ENCODE measurements at places on chromosomes 6 and 20.
A peak's percentile ranks its signal among the peaks of the same experiment; 100 is the strongest.

GRCh38 chr6:150391890-150392289, 23.1 kb downstream of the IYD start:
- no peak for DNase-seq

DNA sequence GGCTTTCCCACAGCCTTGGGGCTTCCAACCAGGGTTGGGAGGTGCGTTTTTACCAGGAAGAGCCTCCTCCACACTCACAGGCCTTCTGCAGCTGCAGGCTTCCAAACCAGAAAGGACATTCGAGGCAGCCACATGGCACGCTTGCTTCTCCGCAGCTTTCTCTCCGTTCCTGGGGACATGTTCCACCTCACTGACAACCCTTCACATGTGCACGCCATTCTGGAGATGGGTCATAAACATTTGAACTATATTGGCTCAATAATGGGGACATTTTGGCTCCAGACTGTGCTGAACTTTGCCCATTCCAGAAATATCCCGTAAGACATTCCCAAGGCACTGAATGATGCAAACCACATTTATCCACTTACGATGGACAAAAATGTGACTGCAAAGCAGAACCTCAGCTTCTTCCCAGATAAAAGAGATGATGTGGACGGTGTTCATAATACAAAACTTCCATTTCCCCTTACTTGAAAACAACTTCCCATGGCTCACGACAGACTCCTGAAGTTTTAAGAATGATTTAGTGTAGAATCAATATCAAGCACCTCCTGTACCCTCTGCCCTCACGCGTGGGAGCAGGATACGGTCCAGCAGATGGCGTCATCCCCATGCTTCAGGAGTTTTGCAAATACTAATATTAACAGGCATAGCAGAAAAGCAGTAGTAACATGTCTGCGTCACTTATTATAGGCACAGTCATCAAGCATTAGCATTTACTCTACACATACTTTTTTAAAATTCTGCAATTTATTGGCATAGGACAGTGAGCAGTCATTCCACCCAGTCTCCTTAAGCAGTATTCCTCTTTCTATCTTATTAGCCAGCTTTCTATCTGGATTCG, 25.4 kb upstream of the FOXF2 start:
- DNase-seq, result no peak

DNA sequence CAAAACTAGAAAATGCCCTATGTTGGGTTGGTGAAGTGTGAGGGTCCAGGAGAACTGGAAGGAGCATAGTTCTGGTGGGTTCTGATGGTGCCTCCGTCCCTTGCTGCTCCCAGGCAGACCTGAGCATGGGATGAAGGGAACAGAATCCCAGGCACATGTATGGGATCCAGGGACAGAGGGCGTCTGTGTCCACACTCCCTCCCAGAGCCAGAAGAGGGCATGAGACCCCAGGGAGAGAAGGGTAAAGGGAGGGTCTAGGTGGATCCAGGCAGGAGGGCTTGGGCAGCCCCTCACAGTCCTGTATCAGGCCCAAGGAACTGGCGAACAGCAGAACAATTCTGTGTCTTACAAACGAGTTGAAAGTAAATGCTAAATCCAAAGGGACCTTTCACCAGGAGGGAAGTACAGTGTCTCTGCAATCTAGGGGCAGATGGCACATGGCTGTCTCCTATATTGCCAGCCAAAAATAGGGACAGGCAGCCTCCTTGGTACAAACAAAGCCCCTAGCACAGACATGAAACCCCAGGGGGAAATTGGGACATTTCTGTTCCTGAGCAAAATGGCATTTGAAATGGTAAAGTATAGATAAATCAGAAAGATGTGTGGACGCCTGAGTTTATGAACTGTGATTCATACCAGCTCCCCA, 2.5 kb upstream of the BPIFA1 start:
- DNase-seq, result no peak

DNA sequence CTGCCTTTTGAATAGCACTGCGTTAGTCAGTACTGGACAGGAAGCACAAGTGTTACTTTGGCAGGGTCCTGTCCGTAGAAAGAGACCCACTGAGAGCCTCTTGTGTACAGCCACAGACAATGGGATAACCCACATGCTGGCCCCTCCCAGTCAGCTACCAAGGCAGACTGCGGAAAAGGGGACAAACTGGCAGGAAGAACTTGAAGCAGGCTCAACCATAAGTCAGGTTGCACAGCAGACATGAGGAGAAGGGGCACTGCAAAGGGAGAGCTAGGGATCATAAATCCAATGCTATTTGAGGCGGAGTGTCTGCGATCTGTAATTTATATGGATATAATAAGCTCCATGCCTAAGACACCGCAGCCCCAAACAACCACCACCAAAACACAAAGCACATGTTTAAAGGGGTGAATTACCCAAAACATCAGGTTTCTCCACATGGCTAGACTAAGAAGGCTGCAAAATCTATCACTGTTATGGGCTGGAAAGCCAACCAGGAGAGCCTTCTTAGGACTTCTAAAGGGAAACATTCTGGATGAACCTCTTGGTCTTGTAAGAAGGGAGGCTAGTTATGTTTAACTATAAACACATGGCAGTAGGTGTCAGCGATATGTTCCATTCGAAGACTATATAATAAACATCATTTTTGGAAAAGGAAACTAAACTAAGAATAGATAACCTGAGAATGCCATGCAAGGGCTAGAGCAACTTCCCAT, 141.7 kb downstream of the BACH2 start:
- DNase-seq, result no peak

GRCh38 chr6:127514773-127515227, 4.3 kb downstream of the MTCL3 start:
- no peak for DNase-seq

- DNase-seq, result no peak
Measured at GRCh38 chr20:50518270-50518721, 8.1 kb downstream of the PTPN1 start.

GRCh38 chr6:127951172-127951917, 50.5 kb upstream of the THEMIS start:
- DNase-seq, result no peak

DNA sequence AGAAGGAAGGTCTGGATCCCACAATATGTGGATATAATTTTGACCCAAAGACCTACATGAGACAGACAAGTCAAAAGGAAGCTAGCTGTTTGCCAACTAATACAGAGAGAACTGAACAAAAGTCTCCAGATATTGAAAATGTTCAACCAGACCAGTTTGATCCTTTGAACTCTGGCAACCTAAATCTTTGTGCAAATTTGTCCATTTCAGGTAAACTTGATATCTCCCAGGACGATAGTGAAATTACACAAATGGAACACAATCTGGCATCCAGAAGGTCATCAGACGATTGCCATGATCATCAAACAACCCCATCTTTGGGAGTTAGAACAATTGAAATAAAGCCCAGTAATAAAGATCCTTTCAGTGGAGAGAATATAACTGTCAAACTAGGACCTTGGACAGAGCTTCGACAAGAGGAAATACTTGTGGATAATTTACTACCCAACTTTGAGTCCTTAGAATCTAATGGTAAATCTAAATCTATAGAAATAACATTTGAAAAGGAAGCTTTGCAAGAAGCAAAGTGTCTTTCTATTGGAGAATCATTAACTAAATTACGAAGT, 41.9 kb upstream of the SDHAF4 start:
- DNase-seq, result no peak

DNA sequence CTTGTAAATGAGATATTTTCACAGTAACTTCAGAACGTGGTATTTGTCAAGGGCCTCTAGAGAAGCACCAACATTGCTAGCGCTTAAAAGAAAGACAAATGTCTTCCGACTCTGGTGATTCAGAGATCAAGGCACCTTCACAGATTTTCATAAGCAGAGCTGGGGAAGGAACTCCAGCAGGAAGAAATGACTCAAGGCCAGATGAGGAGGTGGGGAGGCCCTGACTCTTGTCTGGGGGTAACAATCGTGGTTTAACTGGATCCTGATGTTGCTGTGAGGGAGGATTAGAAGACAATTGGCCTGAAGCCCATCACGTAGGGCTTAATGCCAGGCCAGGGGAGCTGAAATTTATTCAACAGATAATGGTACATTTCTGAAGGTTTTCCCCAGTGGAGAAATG, 122.9 kb upstream of the QKI start:
- no peak for DNase-seq

GRCh38 chr6:53929041-53929820, 134.4 kb downstream of the LRRC1 start:
- no peak for DNase-seq

DNA sequence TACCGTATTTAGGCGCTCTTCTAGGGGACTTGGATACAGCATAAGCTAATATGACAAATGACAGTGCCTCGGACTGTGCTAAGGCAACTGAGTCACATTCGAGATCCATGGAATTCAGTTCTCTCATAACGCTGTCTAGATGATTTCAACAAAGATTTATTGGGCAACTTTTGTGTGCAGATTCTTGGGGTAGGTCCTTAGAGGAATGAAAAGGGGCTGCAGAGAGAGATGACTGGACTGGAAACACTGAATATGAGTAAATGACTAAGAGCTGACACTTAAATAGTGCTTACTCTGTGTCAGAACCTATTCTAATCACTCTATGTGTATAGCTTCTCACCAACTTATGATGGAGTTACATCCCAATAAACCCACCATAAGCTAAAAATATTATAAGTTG, 36.4 kb upstream of the MARCKS start:
- DNase-seq, result no peak

- no peak for DNase-seq
Measured at GRCh38 chr6:139801571-139802321, 427.3 kb upstream of the CITED2 start.

- no peak for DNase-seq
Measured at GRCh38 chr6:168333039-168333438, 13.5 kb upstream of the DACT2 start.

- no peak for DNase-seq
Measured at GRCh38 chr6:139764498-139764986, 390.1 kb upstream of the CITED2 start.

DNA sequence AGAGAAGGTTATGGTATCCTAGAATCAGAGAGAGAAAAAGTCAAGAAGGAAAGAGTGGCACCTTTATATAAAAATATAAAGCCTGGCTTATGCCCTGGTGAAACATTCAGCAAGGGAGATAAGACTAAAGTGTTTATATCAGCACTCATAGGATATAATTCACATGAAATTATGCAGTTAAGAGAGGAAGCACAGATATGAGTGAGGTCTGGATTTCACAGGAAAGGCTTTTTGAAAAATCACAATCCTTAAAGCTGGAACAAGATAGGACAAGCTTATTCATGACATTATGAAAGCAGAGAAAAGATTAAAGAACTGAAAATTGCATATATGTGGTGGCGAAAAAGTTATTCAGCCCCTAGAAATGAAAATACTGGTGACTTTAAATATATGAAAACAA, 181.2 kb upstream of the FLRT3 start:
- DNase-seq, result no peak

- no peak for DNase-seq
Measured at GRCh38 chr6:168692193-168692914, 251.4 kb downstream of the SMOC2 start.

GRCh38 chr6:75204959-75205775, 686 bp downstream of the COL12A1 start:
- no peak for DNase-seq

DNA sequence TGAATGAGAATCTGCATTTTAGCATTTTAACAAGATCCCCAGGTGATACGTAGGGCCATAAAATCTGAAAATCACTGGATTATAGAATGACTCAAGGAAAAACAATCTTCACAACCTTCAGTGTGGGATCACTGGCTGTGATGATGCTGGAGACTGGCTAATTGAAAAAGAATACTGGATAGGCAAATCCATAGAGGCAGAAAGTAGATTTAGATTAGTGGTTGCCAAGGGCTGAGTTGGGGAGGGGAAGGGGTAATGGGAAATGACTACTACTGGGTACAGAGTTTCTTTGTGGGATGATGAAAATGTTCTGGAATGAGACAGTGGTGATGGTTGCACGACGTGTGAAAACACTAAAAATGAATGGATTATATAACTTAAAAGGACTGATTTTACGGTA, 84.1 kb downstream of the CDK19 start:
- no peak for DNase-seq

DNA sequence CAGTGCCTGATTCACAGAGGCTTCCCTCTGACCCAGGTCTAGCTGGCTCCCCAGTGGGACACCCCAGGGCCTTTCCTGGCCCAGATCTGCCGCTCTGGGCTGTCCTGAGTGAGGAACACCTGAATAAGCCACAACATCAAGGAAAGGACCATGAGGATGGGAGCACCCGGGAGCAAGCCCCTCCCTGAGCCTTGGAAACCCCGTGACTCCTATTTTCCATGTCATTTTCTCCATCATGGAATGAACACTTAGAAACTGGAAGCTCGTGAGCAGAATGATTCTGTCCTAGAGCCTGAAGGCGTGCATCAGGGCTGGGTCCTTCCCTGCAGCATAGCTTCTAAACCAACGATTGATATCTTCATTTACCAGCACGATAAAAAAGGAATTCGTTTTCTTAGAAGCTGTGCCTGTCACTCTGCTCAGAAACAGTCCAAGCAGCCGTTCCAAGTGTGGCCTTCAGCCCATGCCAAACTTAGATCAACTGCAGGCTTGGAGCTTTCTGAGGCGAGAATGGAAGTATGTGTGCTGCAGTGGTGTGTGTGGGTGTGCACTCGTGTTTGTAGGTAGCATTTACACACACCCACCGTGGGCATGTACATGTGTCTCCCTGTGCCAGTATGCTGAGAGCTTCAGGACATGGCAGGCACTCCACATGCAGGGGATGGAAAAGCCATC, 83.2 kb upstream of the FOXC1 start:
- DNase-seq, result no peak

DNA sequence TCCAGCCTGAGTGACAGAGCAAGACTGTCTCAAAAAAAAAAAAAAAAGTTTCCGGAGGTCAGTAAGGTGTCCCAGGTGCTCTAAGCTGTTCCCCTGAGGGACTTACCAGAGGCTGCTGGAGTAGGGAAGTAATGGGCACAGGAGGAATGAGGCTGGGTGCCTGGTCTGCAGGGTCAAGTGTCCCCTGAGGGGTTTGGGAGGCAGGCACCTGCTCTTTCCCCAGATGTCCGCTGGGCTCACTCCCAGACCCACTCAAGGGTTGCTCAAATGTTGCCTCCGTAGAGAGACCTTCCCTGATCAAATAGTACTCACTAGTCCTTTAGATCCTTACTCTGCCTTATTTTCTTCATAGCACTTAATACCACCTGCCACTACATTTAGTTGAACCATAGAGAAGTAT, 5.4 kb upstream of the MAPK13 start:
- no peak for DNase-seq

- no peak for DNase-seq
Measured at GRCh38 chr20:4071178-4071693, 55.9 kb upstream of the RNF24 start.

GRCh38 chr6:109447878-109448555, 7.5 kb downstream of the SMPD2 start:
- no peak for DNase-seq

DNA sequence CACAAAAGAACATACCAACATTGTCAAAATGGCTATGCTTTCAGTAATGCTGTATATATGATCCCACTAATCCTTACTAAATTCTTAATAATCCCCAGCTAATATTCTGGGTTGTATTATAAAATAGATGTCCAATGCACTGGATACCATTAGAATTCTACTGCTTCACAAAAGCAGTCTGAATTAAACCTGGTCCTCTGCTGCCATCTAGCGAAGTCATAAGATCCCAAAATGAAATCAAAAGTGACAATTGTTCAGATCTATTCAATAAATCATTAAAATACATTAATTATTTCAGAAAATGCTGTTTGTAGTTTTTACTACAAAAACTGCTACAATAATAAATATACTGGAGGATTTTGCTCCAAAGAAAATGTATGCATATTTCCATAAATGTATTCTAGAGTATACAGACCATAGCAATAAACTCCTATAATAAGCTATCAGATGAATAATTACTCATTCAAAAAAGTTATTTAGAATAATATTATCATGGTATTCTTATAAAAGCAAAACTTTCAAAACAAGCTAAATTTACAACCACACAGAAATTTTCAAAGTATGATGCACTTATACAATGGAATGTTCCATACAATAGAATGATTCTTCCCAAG, 92.6 kb downstream of the RNGTT start:
- peak; percentile 49 for DNase-seq
